ENCODE measurements at places on chromosomes 5 and 9. TPM values are rescaled to one million over a fixed set of nuclear protein-coding genes. Genes with fewer than 3 reads are reported as not detected.

The PCDHGB6 gene
- 6.7 TPM for total RNA-seq

The CCDC180 gene
- 4.9 TPM for total RNA-seq

The BARHL1 gene
- total RNA-seq = not detected

- DNase-seq = no peak
These were observed 546.5 kb downstream of the ZNF608 start for GRCh38 chr5:124199893-124200292.

DNA sequence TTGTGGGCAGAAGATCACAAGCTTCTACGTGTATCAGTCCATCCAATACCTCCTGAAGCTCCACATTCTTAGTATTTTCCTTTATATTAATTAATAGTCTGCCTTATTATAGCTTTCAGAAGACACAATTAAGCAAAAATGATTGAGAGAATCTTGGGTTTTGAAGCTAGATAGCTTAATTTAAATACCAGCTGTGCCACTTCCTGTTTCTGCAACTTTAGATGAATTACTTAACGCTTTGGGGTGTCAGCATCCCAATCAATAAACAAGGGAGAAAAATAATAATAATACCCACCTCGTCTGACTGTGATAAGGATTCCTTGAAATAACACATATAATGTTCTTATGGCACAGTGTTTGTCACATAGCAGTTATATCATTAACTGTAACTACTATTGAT, 44.7 kb upstream of the HTR4 start:
- no peak for DNase-seq
